ENCODE measurements at places on chromosomes 3 and 15.

DNA sequence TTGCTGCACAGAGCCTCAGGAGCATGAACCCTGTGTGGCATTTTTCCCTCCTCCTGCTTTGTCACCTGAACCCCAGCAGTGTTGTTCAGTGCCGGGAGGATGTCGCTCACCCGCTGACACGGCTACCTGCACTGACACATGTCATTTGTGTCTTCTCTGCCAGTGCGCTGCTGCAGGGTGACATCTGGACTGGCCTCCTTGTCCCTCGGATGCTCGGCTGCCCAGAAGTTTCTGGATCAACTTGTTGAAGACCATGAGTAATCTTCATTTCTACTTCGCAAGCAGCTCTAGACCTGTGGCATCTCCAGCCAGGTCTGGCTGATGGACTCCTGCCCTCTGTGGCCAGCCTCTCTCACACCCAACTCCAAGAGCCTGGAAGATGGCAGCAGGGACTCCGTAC, 311.1 kb upstream of the C2CD4B start:
- no peak for DNase-seq

DNA sequence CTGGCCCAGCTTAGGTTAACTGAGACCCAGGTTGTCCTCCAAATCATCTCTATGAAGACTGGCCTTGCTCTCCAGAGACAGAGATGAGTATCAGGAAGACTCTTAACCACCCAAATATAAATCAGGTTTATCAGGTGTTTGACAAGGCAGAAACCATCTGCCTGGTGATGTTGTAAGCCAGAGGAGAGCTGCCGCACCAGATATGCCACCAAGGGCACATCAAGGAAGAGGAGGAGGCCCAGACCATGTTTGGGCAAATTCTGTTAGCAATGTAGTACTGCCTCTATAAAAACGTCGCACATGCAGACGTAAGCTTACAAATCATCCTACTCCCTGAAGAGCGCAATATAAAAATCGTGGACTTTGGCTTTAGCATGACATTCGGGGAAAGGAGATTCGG, 21.0 kb upstream of the RPL32 start:
- DNase-seq, result no peak

GRCh38 chr15:65926899-65927298, 57.6 kb downstream of the RAB11A start:
- no peak for DNase-seq

GRCh38 chr15:96411056-96412031, 80.8 kb downstream of the NR2F2 start:
- no peak for DNase-seq

GRCh38 chr3:136294176-136294575, 44.0 kb downstream of the PCCB start:
- no peak for DNase-seq
